ENCODE measurements at places on chromosomes 13 and 19.
A peak's percentile ranks its signal among the peaks of the same experiment; 100 is the strongest.

DNA sequence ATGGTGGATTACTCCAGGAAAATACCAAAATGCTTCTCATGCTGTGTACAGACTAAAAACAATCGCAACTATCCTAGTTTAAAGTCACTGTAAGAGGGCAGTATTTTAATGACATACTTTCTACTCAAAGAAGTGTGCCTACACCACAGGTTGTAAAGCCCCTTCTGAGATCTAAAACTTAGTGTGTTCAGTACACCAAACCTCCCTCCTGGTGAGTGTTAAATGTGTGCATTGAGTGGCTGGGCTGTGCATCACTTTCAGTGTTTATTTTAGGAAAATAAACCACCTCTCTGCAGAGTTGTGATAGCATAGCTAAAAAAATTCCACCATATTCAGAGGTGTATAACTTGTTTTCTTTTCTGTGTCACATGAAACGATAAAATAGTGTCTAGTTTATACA, 263.7 kb downstream of the DACH1 start:
- DNase-seq = no peak

DNA sequence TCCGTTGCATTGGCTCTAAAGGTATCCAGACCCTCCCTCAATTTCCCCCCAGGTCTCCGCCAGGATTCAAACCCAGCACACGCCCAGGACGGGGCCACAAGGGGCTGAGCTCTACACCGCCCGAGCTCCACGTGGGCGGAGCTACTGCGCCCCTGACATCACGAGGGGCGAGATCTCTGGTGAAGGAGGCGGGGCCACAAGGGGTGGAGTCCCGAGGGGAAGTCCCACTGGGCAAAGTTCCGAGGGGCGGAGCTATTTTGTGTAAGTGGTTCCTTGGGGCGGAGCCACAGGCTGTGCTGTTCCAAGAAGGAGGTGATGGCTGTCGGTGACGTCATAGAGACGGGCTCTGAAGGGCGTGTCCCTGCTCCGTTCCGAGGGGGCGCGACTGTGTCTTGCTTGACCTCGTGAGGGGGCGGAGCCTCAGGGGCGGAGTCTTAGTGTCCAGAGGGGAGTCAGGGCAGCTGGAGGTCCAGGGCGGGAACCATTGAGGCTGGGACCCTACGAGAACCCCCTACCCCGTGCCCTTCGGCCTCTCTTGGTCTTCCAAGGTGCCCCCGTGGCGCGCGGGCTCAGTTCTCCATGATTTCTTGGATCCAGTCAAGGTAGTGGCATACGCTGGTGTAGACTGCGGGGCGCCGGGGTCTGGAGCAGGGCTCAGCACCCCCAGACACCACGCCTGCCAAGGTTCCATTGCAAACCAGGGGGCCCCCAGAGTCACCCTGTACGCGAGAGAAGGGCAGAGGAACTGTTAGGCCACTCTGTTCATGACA, 1.3 kb upstream of the KLK8 start:
- DNase-seq = no peak

DNA sequence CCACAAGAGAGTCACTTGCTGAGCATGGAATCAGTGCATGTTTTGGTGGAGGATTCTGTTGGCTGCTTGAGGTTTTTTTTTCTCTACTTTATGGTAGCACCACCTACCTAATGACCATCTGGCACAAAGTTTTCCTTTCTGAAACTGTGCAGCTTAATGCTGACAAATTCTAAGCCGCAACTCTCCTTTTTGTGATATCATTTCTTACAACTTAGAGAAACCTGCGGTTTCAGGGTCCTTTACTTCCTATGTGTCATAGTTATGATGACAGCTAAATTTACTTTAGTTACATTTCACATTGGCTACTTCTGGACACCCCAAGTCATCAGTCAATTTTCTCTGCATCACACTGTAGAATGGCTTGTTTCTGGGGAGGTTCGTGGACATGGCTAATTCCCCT, 115.4 kb upstream of the TMTC4 start:
- no peak for DNase-seq

DNA sequence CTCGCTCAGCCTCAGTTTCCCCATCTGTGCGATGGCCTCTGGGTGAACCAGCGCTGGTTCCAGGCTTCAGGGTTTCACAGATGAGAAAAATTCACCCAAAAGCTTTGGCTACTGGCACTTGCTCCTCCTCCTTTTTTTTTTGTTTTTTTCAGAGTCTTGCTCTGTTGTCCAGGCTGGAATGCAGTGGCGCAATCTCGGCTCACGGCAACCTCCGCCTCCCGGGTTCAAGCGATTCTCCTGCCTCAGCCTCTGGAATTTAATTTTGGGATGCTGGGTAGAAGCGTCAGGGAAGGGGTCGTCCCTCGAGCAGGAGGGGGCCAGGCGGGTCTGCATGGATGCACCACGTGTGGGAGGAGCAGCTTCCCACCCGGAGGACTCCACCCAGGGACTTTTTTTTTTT, 7.0 kb downstream of the PRSS57 start:
- DNase-seq = no peak

GRCh38 chr19:55047951-55048350, 9.9 kb upstream of the GP6 start:
- DNase-seq = no peak

- DNase-seq = no peak
Observed at GRCh38 chr13:100898431-100898830, 223.8 kb upstream of the TMTC4 start.

DNA sequence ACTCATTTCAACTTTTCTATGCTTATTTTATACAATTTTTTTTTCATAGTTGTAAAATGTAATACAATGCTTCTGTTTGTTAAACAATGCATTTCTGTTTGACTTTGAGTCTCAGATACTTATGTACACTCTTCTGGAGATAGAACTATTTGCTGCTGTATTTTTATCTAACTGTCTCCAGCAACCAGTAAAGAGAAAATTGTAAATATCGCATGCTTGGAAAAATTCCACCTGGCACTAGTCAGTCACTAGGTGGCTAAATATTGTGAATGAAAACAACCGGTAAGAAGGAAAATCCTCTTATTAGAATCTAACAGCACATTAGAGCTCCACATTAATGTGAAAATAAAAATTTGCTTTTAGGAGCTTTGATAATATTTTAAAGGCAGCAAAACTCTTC, 876.5 kb downstream of the PCDH9 start:
- DNase-seq = no peak

DNA sequence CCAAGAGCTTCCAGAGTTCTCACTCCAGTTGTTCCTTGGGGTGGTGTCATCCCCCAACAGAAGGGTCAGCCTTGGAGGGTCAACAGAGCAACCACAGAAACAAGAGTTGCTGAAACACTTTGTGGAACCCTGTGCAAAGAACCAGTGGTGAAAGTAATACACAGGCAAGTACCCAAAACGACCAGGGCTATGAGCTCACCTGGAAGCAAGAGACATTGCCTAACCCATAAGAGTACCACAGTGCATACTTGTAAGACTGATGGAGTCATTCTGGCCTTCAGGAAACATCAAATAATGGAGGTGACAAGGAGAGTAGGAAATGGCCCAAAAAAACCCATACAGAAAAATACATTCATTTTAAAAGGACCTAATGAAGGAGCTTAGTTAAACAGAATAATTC, 184.3 kb upstream of the TSC22D1 start:
- no peak for DNase-seq

DNA sequence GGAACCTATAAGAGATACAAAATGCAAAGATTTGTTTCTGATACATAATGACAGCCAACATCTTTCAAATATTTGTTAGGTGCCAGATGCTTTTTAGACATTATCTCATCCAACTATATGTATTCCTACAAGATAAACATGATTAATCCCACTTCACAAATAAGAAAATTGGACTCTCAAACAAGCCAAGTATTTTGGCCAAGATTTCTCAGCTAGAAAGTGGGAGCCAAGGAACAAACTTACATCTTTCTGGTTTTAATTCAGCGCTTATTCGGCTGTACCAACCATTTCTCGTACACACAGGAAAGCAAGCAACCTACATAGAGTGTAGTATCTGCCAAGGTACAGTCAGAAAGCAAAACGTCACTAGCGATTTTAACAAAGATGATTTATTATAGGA, 85.7 kb upstream of the SERP2 start:
- no peak for DNase-seq

GRCh38 chr19:4676955-4677731, 7.0 kb upstream of the MYDGF start:
- DNase-seq = no peak

- DNase-seq = peak; percentile 51
Observed at GRCh38 chr13:59318320-59318930, 845.3 kb downstream of the DIAPH3 start.

GRCh38 chr13:41455725-41456419, 1.5 kb upstream of the RGCC start:
- no peak for DNase-seq

DNA sequence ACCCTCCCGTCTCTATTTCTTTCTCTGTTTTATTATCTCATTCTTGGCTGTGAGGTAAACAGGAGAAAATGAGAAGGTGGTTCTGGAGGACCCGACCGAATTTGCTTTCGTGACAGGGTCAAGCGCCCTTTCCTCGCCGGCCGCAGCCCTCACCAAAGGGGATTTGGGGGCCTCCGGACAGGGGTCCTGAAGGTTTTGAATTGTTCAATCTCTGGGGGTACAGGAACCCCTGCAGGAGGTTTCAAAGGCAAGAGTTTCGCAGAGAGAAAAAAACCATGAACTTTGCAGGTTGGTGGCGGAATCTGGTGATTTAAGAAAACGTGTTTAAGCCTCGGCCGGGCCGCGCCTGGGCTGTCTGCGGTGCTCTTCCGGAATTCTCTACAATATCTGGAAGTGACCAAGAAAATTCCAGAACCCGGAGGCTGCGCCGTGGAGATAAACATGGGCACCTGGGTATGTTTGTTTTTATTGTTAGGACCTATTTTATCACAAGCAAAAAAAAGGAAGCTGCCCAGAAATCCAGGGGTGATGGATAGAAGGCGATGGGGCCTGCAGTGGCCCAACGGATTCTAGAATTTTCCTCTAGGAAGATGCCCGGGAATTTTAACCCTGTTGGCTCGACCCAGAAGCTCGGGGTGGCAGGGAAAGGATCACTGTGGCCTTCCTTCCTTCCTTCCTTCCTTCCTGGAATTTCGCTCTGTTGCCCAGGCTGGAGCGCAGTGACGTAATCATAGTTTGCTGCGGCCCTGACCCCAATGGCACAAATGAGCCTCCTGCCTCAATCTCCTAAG, 14.2 kb upstream of the PTBP1 start:
- DNase-seq = no peak

DNA sequence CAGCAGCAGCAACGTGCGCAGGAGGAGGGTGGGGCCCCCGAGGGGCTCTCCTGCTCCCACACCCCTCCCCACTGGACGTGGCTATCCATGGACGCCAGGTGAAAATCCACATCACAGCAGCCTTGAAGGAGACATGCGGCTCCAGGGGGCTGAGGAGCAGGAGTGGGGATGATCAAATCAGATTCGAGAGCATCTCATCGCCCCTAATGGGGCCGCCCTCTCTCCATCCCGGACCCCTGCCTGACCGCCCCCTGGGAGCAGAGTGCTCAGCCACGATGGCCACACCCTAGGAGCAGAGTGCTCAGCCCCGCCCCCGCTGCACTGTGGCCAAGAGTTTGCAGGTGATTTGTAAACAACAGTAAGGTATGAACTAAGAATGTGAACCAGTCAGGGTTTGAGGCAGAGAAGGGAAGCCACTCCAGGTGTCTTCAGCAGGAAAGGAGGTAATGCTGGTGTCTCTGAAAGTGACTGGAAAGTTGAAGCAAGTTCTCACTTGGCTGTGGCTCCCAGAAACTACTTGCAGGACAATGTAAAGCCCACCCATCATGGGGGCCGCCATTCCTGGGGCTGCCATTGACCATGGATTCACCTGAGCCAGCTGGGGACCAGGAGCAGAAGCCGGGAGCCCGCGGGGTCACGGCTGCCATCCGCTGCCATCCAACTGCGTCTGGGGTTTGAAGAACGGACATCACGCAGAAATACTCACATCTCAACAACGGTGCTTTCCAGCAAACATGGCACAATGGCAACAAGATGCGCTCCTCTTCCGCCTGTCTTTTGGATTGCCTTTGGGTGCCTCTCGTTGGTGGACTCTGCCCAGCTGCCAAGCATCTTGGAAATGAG, 71.8 kb downstream of the SPACA7 start:
- DNase-seq = no peak

- no peak for DNase-seq
Observed at GRCh38 chr13:109148243-109148642, 518.8 kb downstream of the MYO16 start.

- no peak for DNase-seq
Observed at GRCh38 chr13:51303063-51303552, 36.4 kb upstream of the SERPINE3 start.

DNA sequence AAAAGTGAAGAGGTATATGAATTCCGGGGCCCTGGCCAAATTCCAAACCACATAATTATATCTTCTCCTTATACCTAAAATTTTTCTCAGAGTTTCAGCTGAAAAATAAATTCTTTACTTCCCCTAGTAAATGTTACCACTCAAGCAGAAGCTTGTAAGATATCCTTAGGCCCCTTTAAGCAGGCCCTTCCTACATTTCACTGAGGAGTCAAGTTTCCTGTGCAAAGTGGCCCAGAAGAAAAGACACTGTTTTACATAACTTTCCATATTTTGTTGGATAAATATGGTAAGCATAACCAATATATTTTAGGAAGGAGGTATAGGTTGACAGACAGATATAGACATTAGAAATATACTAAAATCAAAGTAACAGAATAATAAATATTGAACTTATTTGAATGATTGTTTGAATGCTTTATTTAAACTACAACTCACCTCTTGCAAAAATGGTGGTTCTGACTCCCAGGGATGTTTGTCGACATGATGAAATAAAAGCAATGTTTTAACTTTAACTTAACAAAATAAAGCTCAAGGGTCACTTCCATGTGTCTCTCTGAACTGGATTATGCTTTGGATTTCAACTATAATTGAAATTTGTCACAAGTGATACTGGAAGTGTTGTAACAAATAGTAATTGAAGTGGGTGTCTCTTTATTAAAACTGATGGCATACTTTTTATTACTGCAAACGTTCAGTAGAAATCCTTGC, 141.2 kb downstream of the SPRY2 start:
- no peak for DNase-seq

DNA sequence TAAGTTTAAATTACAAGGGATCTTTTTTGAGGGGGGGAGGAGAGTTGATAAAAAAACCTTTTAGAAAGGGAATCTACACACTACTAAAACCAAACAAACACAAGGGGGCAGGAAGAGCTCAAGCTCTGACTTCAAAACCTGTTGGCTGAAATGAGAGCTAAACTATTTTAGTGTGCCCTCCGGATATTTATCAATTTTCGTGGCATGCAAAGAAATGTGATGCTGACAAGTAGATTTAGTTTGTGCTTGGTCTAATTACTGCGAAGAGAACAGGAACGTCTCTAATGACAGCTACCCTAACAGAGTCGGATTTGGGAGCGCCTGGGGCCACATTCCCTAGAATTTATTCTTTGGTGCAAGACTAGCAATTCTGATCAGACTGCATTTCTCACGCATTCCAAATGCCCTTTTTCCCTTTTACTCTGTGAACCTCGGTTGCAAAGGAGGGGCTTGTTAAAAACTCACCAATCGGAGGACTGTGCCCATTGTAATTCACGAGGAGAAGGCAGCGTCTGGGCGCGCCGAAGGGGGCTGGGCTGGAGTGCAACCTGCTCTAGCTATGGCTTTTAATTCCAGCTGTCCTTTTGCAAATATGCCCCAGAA, 802 bp upstream of the FREM2 start:
- DNase-seq = no peak
